ENCODE measurements at places on chromosomes 1 and 21.
A peak's percentile ranks its signal among the peaks of the same experiment; 100 is the strongest.

GRCh38 chr1:16137890-16138467 lies 17.9 kb downstream of the EPHA2 start:
- no peak for DNase-seq

GRCh38 chr1:75079538-75080290 lies 54.5 kb upstream of the LHX8 start:
- DNase-seq = no peak

DNA sequence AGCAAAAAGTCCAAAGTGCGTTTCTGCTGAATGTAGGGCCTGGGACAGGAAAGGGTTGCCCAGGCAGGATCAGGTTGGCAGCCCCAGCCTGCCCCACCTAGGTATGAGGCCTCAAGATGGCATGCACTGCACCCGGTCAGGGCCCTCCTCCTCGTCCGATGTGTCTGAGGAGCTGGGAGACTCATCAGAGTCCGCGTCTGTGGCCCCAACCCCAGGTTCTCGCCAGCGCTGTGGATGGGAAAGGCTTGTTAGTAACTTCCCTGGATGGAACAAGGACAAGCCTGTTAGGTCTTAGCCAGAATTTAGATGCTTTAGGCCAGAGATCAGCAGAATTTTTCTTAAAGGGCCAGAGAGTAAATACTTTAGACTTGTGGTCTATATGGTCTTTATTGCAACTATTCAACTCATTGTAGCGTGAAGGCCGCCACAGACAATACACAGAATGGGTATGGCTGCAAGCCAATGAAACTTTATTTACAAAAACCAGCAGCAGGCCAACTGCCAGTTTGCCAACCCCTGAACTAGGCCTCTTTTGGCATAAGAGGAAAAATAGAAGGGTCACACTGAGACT lies 12.4 kb downstream of the PEA15 start:
- no peak for DNase-seq

DNA sequence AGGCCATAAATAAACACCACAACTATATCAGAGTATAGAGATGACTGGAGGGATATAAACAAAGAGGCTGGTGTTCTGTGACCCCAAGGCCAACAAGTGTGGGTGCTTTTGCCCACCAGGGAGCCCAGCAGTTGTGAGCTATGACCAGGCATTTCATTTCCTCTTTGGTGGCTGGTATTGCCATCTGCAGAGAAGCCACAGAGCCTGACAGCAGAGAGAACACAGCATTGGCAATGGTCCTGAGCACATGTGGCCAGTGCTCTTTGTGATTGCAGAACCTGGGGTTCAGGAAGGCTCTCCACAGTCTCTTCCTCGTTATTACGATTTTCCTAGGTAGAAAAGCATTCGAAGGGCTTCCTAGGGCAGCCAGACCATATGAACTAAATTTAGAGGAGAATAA lies 112.3 kb downstream of the TM2D1 start:
- DNase-seq = no peak

GRCh38 chr1:8182034-8182761 lies 135.7 kb upstream of the SLC45A1 start:
- DNase-seq = peak; percentile 74

DNA sequence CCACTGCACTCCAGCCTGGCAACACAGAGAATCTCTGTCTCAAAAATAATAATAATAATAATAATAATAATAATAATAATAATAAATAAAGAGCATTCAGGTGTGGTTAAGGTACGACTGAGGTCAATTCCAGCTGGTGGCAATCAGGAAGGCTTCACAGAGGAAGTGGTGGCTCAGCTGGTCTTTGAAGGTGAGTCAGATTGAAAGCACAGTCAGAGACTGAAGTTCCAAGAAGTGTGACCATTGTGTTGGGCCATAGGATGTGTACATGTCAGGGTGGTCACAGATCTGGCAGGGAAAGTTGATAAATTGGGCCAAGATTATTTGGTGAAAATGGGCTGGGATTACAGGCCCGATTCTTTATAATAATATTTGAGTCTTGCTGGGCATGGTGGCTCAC lies 31.0 kb upstream of the MED18 start:
- DNase-seq = no peak

- no peak for DNase-seq
Measured at GRCh38 chr1:161502181-161502580, 3.1 kb upstream of the FCGR2A start.

DNA sequence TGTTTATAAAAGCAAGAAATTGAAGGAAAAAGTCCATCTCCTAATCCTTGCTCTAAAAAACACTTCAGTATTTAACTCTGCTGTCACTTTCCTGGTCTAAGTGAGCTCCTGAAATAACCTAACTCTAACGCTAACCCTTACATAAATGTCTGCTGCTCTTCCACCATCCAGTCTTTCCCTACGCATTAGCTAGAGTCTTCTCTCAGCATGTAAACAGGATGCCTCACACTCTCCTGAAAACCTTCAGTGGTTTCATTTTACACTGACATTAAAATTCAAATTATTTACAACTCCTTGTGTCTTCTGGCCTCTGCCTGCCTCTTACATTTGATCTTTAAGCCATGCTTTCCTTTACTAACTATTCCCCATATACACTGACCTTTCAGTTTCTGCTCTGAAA lies 697.6 kb upstream of the CXADR start:
- DNase-seq = no peak

DNA sequence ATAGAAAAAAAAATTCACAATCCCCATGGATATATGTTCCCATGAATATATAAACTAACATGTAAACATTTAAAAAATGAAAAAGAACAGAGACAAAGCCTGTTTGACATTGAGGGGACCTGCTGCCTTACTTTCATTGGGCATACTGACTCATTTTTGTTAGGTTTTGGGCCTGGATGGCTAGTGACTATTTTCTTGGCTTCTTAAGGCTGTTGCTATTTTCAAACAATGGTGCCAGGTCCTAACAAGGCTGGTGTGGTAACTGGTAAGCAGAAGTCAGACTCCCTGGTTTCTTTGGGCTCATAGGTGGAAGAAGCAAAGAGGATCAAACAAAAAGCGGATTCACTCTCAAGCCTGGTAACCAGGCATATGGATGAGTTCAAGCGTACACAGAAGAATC lies 51.0 kb downstream of the LAMC2 start:
- DNase-seq = no peak

- no peak for DNase-seq
Measured at GRCh38 chr1:23577056-23578004, 18.0 kb upstream of the ID3 start.

GRCh38 chr21:32772281-32773047 lies 909 bp upstream of the PAXBP1 start:
- DNase-seq = peak; percentile 54

- no peak for DNase-seq
Measured at GRCh38 chr1:212232090-212232489, 53.1 kb upstream of the PPP2R5A start.

GRCh38 chr1:221719987-221720386 lies 21.9 kb downstream of the DUSP10 start:
- no peak for DNase-seq

DNA sequence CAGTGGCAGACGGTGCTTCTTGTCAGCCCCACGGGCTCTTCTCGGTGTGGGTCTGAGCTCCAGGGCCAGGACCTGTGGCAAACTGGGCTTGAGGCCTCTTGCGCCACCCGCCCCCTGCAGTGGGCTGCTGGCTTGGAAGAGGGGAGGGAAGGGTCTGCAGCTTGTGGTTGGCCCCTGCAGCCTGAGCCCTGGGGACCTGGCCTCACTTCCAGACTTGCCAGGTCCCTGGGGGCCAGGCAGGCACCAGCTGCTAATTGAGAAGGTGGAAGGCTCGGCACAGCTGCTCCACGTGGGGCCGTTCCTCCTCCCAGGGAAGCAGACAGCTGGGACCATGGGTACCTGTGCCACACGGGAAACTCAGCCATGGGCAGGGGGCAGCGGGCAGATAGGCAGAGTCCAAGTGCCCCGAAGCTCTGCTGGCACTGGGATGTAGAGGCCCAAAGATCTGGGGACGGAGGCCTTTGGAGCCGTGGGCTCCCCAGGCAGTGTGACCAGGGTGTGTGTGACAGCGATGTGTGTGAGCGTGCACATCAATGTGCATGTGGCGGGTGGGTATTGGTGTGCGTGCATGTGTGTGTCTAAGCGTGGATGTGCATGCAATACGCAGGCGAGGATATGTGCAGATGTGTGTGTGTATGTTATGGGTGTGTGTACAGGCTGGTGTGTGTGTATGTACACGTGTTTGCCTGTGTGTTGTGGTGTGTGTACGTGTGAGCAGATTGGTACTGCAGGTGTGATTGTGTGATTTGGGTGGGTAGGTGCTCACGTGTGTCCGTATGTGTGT lies 39.3 kb downstream of the TP73 start:
- no peak for DNase-seq

GRCh38 chr21:34282223-34282622 lies 81.6 kb upstream of the KCNE2 start:
- DNase-seq = no peak

DNA sequence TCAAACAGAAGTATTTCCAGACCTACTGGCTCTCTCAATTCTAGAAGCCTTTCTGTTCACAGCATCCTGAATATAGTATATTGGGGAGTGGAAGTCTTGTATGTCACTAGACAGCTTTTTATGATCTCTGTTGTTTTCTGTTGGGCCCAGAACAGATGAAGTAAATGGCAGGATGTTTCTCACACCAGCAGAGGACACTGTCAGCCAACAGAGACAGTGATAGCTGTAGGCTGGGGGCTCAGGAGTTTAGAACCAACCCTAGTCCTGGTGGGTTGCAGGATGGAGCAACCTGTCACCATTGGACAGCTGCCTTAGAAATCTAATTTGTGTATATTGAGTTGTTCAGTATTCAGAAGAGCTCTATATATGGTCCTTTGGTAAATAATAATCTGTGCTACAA lies 16.9 kb downstream of the AGO1 start:
- no peak for DNase-seq

- DNase-seq = no peak
Measured at GRCh38 chr1:7280347-7280960, 490.6 kb upstream of the VAMP3 start.

DNA sequence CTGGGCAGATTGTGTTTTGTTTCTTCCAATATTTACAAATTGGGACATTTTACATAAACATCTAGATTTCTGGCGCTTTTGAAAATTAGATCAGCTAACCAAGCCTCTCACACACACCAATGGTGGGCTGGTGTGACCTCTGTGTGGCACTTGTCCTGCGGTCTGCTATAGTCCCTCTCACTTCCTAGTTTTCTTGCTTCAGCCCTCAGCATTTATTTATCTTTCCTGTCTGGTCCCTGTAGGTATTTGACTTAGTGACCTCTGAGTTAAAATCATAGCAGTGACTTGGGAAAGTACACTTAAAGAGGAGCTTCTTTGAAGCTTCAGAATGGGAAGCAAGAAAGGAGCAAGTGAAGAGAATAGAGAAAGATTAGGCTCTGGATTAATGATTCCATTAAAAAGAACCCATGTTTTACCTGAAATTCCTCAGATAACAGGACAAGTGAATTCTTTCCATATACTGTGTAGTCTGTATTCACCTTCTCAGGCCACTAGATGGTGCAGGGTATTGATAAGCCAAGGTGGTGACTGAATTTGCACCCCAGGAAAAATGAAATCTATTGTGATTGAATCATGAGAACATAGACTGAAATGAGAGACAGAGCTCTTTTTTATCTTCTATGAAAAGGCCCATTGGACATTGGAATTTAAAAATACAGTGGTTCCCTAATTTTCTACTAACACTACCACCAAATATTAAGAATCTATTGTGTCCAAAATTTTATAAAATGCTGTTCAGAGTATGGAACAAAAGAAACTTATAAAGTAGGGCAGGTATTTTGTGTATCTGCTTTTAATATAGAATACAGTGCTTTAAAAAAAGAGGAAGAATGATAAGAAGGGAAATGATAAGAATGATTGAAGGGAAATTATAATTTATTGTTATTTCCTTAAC lies 7.1 kb upstream of the DIPK1A start:
- DNase-seq = peak; percentile 68

- DNase-seq = no peak
Measured at GRCh38 chr1:26302733-26303405, 3.6 kb downstream of the UBXN11 start.

GRCh38 chr1:93004566-93005251 lies 43.4 kb upstream of the DIPK1A start:
- no peak for DNase-seq

- no peak for DNase-seq
Measured at GRCh38 chr1:111205714-111206050, 5.2 kb upstream of the DENND2D start.

DNA sequence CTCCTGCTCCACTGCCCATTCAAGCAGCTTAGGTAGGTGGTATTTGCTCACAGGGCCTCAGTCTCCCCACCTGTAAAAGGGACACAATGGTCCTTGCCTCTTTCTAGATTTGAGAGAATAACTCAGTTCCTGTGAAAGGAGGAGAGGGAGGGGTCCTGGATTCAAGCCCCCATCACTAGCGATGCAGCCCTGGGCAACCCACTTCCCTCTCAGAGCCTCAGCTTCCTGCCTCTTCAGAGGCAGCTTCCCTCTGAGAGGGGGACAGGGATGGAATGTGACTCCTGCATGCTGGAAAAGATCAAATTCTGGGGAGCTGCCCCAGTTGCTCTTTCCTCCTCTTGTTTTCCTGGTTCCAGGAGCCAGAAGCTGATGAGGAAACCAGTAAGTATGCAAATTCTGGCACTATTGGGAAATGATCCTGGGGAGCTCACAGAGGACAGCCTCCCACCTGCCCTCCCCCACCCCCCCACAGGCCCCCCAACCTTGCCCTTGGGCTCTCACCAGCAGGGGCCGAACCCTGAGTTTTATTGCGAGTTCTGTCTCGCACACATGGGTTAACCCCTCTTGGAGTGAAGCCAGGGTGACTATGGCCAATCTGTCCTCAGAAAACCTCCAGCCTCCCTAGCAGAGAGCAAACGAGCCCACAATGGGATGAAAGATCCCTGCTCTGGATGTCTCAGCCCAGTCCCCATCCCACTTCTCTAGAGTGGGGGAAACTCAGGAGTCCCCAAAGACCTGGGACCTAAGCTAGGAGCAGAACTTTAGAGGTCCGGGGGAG lies 11.7 kb downstream of the ZC3H12A start:
- DNase-seq = no peak

- no peak for DNase-seq
Measured at GRCh38 chr1:56036479-56036878, 542.9 kb downstream of the PLPP3 start.

GRCh38 chr1:205774198-205775014 lies 876 bp downstream of the RAB29 start:
- DNase-seq = peak; percentile 41

DNA sequence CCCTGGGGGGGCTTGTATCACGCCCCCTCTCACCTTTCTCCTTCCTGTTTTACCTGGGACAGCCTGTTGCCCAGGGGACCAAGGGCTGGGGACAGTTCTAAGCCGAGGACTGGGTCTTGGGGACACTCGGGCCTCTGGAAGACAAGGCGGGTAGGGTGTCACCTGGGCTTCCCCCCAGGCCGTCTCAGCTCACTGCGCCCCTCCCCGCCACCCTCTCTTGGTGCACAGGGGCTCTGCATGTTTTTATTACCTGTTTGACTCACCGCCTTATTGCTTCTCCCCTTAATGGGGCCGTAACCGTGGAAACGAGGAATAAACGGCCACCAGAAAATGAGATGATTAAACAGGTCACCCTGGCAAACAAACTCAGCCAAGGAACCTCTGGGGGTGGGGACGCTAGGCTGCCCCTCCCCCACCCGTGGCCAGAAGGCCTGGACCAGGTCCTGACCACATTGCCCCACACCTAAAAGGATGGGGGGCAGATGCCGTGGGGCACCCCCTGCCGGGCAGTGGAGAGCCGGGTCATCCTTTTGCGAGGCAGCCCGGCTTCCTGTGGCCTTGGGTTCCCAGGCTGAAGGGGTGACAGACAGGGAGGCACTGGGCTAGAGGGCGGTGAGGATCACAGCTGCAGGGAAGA lies 109.9 kb downstream of the CASZ1 start:
- DNase-seq = no peak

- no peak for DNase-seq
Measured at GRCh38 chr1:228340686-228341449, 65.8 kb downstream of the TRIM11 start.

Measured in CD4-positive, alpha-beta T cell treated with Interleukin-2 at 100 ng/mL for 4 hours (primary cell).